ENCODE measurements at places on chromosomes 12 and 14.

DNA sequence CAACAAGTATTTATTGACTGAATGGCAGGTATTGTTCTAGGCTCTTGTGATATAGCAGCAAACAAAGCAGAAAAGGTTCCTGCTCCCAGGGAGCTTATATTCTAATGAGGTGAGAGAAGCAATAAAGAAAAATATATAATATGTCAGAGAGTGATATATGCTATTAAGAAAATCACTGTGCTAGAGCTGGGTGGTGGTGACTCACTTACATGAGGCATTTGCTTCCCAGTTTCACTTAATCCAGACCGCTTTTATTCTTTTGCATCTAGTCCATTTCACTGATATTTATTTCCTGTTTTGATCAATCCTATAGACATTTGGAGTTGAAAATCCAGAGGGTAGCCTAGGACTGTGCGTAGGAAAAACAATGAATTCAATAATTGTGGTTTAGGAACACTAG lies 17.5 kb downstream of the TRHDE start:
- no peak for DNase-seq

DNA sequence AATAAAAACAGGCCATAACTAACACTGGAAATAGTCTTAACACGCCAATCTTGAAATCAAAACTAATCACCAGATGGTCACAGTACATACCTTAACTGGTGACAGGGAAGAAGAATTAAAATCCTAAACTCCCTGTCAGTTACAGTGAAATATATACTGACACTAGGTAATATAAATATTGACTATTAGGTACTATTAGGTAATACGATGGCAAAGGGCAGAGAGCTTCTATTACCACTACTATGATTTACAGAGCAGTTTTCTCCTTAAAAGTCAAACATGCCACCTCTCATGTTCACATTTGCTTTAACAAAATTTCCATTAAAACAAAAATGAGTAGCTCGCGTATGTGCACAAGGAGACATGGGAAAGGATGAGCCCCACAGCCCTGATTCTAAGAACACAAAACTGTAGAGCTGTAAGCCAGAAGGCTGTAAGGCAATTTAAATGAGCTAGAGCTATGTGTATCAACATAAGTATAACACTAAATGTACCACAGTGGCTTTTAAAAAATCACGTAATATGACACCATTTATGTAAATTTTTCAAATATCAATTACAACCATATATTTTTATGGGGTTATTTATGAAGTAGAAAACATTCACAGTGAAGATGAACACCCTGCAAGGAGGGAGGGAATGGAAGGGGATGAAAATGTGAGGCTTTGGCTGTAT lies 19.1 kb downstream of the SETD3 start:
- no peak for DNase-seq

DNA sequence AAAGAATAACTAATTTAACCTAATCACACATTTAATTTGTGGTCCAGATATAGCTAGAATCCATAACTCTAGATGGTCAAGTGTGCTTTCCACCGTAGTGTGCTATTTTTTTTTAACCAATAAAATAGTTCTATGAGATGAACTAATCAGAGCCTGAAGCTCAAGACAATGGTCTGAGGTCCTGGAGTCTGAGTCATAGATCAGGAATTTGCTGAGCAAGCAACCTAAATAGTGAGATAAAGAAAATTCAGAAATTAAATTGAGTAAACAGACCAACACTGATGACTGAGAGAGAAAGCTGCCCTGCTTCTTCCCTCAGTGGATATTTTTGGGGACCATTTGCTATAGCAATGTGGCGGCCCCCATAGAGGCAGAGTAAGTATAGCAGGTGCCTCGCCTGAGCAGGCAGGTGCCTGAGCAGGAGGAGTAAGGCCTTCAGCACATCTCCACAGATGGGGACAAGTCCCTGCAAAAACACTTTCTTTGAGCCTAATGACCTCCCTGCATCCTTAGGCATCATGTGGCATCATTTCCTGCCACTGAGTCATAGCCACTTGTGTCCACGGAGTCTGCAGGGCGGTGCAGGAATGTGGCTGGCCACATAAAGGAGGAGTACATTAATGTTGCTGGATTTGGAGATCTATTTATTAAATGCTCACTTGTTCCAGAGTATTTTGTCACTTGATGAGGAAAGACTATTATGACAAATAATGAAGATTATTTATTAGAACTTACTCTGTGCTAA lies 13.9 kb upstream of the CLEC4E start:
- DNase-seq: no peak

DNA sequence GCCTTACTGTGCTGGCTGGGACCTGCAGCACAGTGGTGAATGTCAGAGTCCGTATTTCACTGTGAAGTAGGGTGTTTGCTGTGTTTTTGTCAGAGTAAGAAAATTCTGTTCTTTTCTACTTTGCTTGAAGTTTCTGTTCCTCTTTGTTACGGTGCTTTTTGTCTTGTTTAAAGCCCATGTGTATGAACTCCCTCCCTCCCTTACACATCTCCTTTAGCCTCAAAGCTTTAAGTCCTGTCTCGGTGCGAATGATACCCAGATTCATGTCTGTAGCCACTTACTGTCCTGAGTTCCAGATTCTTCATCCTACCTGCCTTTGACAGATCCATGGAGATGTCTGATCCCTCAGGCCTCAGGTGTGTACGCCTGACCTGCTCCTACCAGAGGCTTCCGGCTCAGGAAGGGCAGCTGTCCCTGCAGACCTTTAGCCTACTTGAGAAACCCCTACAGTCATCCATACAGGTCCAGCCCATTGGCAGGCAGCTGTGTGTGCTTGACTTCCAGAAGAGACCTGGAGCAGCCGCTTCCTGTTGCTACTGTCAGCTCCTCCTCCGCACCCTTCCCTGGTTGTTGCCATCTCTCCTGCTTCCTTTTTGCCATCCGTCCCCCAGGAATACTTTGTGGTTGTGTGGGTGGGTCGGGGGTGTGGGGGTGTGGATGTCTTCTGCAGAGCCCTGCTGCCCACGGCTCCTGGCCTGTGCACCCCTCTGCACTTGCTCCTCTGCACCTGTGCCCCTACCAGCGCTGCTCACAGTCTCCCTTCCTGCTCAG lies 72.9 kb downstream of the DDX51 start:
- DNase-seq: no peak

- DNase-seq: no peak
Measured at GRCh38 chr12:70719672-70720420, 82.6 kb upstream of the PTPRB start.

GRCh38 chr12:12521044-12521485 lies 41.6 kb downstream of the DUSP16 start:
- no peak for DNase-seq
